Inflammatory macrophage treated with lipopolysaccharide for 4 hours (primary cell): ENCODE measurements at places on chromosomes 3 and 15.
A peak's percentile ranks its signal among the peaks of the same experiment; 100 is the strongest.

GRCh38 chr3:124858275-124858674 is 28.9 kb downstream of the ITGB5 start:
- no peak for DNase-seq

- peak; percentile 59 for DNase-seq
Measured at GRCh38 chr15:60219866-60220265, 177.9 kb downstream of the ANXA2 start.

GRCh38 chr3:34216711-34217335 is 418.4 kb downstream of the PDCD6IP start:
- no peak for DNase-seq

DNA sequence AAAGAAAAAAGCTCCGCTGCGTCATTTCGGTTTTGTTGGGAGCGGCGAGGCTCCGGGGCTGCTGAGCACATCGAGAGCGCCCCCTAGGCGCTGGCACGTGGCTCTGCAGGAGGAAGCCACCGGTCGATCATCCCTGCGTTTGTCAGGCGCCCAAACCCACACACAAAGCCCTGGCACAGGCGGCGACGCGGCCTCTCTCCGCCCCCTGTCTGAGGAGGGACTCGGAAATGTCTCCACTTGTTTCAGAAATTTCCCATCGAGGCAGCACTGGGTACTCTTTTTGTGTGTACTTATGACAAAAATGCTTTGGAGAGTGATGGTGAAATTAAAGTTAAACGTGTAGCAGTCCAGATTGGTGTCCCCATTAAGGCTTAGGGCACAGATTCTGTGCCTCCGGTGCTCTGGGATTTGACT is 407.3 kb upstream of the ONECUT1 start:
- DNase-seq = peak; percentile 52
